Lung (tissue), 17 donors: ENCODE measurements at places on chromosomes 1 and 21. TPM values are rescaled to one million over a fixed set of nuclear protein-coding genes. Genes with fewer than 3 reads are reported as not detected.

DNA sequence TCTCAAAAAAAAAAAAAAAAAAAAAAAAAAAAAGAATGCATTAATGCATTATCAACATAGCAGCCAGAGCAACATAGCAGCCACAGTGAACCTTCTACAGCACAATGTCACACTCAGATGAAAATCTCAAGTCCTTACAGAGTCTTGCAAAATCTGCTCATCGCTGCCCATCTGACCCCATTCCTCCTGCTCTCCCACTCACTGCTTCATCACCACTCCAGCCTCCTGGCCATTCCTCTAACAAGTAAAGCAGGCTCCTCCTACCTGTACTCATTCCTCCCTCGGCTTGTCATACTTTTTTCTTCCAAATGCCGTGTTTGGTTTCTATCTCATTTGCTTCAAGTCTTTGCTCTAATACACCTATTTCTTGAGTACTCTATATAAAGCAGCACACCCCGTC, 29.5 kb downstream of the BRINP2 start:
- no peaks in the 10 kb centered on the region for H3K36me3 ChIP-seq
- no peak overlapping the region for H3K4me3 ChIP-seq

GRCh38 chr21:30616125-30616524, at the start of gene KRTAP20-1:
Gene KRTAP20-1 (plus strand): TSS chr21:30616425. CDS start chr21:30616455, 30 bp downstream.
- no peak within 1 kb of the TSS for H3K27ac ChIP-seq
- H3K27me3 ChIP-seq, result no peaks in the 10 kb centered on the region
- no peak for DNase-seq
- no peaks in the 10 kb centered on the region for H3K36me3 ChIP-seq
- no peak within 1 kb of the TSS for H3K4me3 ChIP-seq
- no peaks in the 10 kb centered on the region for H3K4me1 ChIP-seq

GRCh38 chr1:59263111-59263510, 33.8 kb upstream of the FGGY start:
- H3K4me1 ChIP-seq, result peaks cover 2% of the 10 kb centered on the region
- DNase-seq, result no peak
- H3K4me3 ChIP-seq, result no peak overlapping the region
- H3K27me3 ChIP-seq, result no peaks in the 10 kb centered on the region
- no peak overlapping the region for H3K27ac ChIP-seq

- H3K27me3 ChIP-seq, result no peaks in the 10 kb centered on the region
- no peaks in the 10 kb centered on the region for H3K4me1 ChIP-seq
- DNase-seq, result no peak
- no peak overlapping the region for H3K27ac ChIP-seq
- no peaks in the 10 kb centered on the region for H3K36me3 ChIP-seq
- no peak overlapping the region for H3K4me3 ChIP-seq
Observed at GRCh38 chr1:229370601-229371021, 27.8 kb upstream of the CCSAP start.

- no peak for DNase-seq
- H3K36me3 ChIP-seq, result no peaks in the 10 kb centered on the region
- no peaks in the 10 kb centered on the region for H3K27me3 ChIP-seq
- no peaks in the 10 kb centered on the region for H3K4me1 ChIP-seq
- H3K27ac ChIP-seq, result no peak overlapping the region
Observed at GRCh38 chr1:115233598-115233997, 104.5 kb downstream of the NGF start.

SLC5A9 gene
- 2.4 TPM for polyA plus RNA-seq
